Stimulated activated CD8-positive, alpha-beta memory T cell treated with anti-CD3 and anti-CD28 coated beads, Interleukin-15, amount 100 ng/mL, for 24 hours (primary cell): ENCODE measurements at places on chromosomes 16 and 17.
A peak's percentile ranks its signal among the peaks of the same experiment; 100 is the strongest.

GRCh38 chr17:56592487-56593085 lies 913 bp upstream of the NOG start:
- peak; percentile 57 for DNase-seq

DNA sequence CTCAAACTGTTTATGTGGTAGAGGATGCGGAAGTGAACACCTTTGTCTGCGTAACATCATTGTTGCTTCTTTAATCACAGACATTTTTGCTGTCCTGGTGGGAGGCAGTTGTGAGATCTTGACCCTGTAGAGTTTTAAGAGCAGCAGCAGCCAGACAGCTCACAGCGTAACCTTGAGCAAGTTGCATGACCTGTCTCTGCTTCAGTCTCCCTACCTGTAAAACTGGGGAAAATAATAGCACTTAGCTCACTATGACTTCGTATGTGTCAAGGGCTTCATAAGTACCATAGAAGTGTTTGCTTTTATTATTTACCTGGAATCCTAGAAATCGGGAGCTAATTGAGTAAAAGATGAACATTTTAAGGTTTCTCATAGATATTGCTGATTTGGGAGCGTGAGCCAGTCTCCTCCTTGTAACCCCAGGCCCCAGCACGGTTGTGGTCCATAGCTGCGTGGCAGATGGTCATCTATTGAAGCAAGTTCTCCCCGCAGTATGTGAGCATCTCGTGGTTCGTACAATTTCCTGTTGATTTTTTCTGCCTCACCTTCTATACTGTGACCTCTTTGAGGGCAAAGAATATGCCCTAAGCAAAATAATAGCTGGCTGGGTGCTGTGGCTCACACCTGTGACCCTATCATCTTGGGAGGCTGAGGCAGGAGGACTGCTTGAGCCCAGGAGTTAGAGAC lies 34.4 kb downstream of the GPRC5B start:
- no peak for DNase-seq

DNA sequence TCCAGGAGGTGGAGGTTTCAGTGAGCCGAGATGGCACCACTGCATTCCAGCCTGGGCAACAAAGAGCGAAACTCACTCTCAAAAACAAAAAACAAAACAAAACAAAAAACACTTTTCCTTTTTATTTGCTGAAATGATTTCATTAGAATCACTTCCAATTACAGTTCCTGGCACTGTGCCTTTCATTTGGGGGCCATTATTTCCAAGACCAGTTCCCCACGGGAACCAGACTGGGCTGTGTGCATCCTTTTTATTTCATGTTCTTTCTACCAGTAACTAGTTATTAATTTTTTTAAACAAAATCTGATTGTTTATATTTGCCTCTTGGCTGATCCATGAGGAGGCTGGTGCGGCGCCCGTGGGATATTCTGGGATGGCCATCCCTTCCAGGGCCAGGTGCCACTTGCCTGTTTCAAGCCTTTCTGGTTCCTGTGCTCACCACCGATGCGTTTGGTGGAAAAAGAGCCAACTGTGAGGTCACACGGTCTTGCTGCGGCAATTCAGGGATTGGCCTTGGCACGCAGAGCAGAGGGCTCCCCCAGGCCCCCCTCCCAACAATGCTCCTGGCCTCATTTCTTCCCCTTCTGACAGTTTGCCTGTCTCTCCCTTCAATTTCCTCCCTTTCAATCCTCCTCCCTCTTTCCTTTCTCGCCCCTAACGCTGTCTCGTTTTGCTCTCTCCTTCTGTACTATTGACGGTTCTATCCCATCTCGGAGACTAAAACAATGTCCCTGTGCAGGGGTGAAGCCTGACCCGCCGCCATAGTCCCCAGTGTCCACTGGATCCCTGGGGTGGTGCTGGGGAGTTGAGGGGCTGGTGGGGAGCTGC lies 13.4 kb downstream of the UBALD1 start:
- DNase-seq, result no peak

- no peak for DNase-seq
Measured at GRCh38 chr16:51431517-51432241, 280.6 kb upstream of the SALL1 start.

DNA sequence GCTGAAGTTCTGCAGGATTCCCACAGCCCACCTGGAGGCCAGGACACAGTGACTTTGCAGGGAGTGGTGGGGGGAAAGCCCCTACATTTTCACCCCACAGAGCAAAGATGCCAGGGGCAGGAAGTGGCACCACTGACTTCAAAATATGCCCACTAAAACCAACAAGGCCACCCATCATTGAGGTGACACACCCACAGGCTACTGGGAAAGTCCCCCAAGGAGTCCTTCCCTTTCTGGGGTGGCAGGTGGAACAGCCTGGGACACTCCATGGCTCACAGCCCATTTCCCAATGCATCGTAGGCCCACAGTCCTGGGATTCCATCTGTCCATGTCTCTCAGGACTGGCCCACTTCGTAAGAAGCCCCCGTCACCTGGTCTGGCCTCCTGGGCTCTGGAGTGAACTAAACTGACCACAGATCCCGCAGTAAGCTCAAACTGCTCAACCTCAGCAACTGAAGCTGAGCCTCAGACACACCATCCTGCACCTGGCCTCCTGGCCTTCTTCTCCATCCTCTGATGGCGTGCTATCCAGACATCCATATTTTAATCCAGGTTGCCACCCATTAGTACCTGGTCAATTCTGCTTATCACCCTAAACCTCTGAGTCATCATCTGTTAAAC lies 7.5 kb upstream of the CCL1 start:
- DNase-seq, result no peak

DNA sequence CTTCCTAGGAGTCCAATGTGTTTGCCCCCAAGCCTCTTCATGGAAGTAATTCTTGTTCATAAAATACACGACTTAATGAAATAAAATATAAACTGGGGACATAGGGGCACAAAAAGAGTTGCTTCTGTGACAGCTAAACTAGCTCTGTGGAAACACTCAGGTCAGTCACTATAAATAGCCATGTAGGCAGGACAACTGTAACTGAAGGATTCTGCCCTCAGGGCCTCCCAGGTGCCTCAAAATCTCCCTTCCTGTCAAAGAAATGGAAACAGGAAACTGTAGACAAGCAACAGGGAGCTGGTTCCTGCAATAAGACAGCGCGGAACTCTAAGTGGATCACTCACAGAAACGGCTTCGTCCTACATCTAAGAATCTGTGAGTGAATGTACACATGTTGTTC lies 178.1 kb upstream of the ZFHX3 start:
- DNase-seq, result no peak

DNA sequence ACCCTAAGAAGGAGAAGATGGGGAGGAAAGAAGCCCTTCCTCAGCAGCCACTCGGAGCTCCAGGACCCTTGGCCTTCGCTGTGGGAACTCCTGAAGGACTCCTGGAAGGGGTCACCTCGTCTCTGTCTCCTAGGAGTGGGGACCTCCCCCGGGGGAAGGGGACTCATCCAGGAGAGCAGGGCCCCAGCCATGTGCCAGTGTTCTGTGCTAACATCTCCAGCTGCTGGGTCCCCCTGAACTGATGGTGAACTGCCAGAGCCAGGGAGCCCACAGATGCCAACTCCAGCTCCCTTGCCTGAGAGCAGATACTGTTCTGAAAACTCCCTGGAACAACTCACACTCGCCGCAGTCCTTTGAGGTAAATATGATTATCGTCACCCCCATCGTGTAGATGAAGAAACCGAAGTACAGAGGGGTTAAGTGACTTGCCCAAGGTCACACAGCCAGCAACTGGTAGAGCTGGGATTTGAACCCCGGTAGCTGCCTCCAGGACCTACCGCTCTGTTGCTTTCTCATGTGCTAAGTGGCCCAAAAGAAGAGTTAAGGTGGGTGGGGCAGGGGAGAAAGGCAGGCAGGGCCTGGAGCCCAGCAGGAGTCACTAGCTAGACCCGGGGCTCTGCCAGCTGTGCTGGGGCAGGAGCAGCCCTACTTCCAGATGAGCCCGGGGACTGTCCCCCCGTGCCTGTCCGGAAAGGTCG lies 10.5 kb downstream of the TIMM22 start:
- no peak for DNase-seq

DNA sequence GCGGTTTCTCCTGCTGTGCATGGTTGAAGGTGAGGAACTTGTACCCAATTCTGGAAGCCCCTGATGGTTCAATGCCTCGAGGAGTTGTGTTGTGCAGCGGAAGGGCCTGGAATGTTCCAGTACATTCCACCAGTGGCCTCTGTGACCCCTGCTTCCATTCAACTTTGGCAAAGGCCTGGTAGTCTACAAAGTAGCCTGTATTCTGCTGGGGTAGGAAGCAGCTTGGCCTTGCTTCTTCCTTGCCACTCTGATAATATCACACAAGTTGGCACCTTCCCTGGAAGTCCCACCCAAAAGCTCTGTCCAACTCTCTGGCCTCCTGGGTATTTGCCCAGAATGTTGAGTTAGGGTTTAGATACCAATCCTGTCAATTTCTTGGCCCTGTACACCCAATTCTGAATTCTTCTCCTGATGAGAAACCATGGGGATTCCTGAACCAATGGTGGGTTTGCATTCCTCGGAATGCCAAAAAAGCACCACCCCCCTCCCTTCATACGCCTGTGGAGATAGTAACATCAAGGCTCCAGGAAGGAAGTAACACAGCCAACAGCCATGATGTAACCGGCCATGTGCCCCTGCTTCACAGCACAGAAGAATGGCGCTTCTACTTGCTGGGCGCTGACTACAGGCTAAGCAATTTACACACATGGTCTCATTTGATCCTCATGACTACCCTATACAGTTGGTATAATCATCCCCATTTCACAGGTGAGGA lies 11.8 kb upstream of the FAM117A start:
- no peak for DNase-seq

GRCh38 chr17:67165201-67165600 lies 79.8 kb downstream of the HELZ start:
- no peak for DNase-seq
